SK-N-SH (cell line): ENCODE measurements at places on chromosomes 16 and 17.

GRCh38 chr16:8712589-8713361, 38.4 kb downstream of the ABAT start:
- DNase-seq: peak; percentile 86

- DNase-seq: peak; percentile 42
Measured at GRCh38 chr17:2184993-2185931, 118.3 kb downstream of the SMG6 start.

GRCh38 chr17:82234211-82235055, 5.6 kb downstream of the SLC16A3 start:
- DNase-seq: no peak

DNA sequence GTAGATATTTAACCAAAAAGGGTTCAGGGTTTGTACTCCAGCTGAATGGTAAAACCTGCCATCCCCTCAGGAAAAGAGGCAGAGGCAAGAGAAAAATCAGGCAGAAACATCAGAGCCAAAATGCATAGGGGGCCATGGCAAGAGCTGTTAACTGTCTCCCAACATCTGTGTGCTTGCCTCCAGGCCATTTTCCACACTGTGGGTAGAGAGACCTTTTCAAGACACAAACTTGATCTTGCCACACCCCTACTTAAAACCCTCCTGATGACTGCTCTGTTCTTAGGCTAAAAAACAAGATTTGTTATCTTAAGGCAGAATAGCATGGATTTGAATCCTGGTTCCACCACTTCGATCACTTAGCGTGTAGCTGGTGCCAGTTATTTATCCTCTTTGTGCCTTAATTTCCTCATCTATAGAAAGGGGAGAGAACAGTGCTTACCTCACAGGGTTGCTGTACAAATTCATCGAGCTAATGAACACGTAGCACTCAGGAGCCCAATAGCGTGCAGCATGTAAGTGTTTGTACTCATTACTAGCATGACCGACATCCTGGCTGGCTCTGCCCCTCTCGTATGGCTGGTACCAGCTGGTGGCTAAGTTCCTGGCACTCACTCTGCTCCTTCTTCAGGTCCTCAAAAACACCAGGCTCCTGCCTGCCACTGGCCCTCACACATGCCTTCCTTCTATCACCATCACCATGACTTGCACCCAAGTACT, 25.8 kb downstream of the STAT3 start:
- DNase-seq: no peak

DNA sequence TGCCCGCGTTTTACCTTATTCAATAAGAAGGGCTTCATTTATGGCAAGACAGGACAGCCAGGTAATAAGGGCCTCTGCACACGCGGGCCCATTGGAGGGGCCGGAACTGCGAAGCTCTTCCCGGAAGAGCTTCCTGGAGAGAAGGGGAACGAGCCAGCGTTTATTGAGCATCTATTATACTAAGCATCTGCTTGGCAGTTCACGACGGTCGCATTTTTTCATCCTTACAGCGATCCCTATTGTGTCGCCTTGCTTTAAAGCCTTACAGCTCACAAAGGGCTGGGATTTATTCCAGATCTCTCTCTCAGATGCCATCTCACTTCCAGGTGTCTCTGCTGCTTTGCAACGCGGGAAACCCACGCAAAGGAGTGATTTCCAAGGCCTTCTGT, 546 bp downstream of the ZPBP2 start:
- no peak for DNase-seq

DNA sequence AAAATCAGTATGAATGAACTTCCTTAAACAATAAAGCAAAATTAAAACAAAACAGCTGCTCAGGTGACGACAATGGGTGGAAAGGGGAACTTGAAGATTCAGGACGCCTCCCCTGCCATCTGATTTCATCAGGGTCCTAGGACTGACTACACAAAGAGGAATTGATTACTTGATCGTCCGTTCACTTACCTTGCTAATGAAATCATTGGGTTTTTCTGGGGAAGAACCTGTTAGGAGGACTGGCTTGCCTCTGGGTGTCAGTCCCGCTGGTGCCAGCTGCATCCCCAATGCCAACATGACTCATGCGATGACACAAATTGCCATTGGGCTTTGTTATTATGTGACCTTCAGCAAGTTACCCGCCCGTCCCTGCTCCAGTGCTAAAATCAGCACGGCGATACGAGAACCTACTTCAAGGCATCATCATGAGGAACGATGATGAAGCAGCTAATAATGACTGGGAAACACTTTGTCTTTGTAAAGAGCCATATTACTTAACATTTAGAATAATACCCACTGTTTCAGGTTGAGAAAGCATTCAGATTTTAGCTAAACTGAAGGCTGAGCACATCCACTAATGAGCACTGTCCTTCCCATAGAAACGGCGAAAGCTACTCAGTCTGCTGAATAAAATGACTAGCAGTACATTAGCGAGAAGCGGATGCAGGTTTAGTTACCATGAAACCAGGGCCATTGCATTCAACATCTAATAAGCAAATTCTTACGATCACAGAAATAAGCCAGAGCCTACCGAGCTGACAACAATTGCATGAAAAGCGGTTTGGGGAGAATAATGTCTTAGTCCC, 139.4 kb downstream of the ZFHX3 start:
- DNase-seq: no peak

GRCh38 chr17:70172449-70172848, 3.1 kb downstream of the KCNJ2 start:
- DNase-seq: no peak

GRCh38 chr17:75904749-75905521, at the start of gene MRPL38:
Gene MRPL38, minus strand, starts transcription at chr17:75904884. Its CDS starts 9 bp downstream, at chr17:75904875.
- peak; percentile 99 for DNase-seq

DNA sequence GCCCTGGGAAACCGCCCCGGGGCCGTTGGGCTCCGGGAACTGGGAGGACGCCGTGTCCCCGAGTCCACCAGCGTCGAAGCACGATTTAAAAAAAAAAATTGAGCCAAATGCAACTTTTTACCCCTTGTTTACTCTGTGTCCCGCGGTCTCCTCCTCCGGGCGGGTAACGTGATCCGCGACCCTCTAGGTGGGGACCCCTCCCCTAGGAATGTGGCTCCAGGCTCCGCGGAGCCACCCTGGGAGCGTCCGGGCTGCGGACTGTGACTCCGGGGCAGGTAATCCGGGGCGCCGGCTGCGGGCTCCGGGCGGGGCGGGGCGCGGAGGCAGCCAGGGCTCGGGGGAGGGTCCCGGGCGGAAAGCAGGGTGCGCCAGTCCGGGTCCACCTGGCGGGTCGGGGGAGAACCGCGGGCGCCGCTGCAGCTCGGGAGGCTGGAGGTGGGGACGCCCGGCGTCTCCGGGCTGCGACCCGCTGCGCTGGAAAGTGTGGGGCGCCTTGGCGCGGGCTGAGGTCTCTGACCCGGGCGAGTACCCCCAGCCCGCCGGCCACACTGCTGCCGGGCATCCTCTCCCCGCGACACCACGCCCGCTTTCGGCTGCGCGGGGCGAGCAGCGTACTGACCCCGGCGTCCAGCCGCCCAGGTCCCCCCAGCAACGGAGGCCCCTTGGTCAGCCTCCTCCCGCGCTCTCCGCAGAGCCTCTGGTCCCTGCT, 852 bp upstream of the HELZ start:
- peak; percentile 93 for DNase-seq

- peak; percentile 75 for DNase-seq
Measured at GRCh38 chr16:27644165-27644564, 94.2 kb downstream of the KATNIP start.

DNA sequence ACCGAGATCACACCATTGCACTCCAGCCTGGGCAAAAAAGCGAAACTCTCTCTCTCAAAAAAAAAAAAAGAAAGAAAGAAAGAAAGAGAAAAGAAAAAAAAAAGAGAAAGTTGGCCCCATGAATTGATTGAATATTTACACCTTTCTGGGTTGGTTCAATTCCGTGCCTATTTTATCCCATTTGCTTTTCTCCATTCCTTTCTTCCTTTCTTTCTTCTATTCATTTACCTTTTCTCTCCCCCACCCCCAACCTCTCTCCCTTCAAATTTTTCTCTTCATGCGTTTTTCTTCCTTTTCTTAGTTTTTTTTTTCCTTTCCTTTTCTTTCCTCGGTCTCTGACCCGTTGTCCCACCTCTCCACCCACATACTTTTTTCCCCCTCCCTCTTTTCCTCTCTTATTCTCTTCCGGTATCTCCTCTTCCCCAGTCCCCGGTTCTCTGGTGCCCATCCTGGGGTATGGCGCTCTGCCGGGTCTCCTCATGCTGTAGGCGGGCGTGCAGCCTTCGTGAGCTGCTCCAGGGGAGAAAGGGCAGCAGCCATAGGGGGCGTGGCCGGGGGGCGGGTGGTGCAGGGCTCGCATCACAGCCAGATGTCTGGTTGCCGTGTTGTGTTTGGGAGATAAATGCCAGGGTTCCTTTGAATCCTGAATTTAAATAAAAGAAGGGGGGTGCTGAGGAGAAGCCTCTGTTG, 5.3 kb upstream of the COL1A1 start:
- DNase-seq: peak; percentile 97

GRCh38 chr17:30782206-30782605, 42.3 kb downstream of the CRLF3 start:
- DNase-seq: no peak

DNA sequence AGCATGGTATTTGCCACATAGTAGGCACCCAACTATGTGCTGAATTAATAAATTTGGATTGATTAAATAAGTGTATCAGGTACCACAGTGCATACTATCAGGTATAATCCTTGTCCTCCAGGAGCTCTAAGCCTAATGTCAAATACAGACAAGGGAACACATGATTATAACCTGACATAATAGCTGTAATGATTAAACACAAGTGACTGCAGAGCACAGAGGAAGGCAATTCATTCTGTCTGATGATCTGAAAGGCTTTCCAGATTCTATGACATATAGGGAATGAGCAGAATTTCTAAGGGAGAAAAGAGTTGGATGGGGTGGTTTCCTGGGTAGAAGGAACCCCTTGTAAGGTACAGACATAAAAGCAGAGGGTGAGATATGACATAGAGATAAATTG, 273.5 kb downstream of the KIF2B start:
- DNase-seq: no peak

DNA sequence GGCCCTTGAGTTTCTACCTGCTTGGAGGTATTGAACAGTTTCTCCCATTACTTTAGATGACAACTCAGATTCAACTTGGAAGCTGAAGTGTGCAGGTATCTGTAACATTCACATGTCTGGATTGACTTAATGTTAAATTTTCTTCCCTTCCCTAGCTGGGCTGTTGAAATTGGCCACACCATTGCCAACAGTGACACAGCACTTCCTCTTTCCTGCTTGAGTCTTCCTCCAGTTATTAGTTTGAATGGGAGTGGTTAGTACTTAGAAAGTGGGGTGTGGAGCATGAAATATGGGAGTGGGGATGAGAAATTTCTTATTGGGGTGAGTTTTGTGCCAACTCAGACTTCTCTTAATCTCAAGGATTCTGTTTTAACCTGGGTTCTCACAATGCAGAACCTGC, 454.9 kb downstream of the KCNJ2 start:
- DNase-seq: no peak

DNA sequence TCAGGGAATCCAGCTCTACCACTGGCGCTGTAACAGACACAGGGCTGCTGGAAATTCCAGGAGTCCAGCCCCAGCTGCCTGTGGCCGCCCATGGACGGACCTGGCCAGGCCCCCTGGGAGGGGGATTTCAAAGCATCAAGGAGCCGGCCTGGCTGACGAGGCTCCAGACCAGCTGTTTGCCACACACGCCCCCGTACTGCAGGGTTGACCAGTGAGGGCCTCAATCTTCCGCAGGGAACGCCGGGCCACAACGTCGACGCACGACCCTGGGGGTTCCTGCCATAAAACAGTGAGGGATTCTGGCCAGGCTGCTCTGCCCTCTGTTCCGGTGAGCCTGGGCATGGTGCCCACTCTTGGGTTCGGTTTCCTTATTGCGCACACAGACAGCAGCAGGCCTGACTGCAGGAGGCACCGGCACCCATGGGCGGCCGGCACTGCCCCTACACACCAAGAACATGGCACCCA, 3.7 kb downstream of the LMF1 start:
- no peak for DNase-seq
